ENCODE measurements at places on chromosomes 11 and 22.
A peak's percentile ranks its signal among the peaks of the same experiment; 100 is the strongest.

- DNase-seq, result no peak
Observed at GRCh38 chr11:116855413-116855812, 18.0 kb upstream of the APOA1 start.

- DNase-seq, result peak; percentile 84
Observed at GRCh38 chr22:29394931-29395581, 6.7 kb upstream of the AP1B1 start.

- DNase-seq, result no peak
Observed at GRCh38 chr11:133733631-133734030, 111.7 kb downstream of the SPATA19 start.

- DNase-seq, result no peak
Observed at GRCh38 chr11:119210050-119210449, 3.9 kb downstream of the CBL start.

- peak; percentile 63 for DNase-seq
Observed at GRCh38 chr11:44110231-44110679, 14.8 kb downstream of the EXT2 start.

DNA sequence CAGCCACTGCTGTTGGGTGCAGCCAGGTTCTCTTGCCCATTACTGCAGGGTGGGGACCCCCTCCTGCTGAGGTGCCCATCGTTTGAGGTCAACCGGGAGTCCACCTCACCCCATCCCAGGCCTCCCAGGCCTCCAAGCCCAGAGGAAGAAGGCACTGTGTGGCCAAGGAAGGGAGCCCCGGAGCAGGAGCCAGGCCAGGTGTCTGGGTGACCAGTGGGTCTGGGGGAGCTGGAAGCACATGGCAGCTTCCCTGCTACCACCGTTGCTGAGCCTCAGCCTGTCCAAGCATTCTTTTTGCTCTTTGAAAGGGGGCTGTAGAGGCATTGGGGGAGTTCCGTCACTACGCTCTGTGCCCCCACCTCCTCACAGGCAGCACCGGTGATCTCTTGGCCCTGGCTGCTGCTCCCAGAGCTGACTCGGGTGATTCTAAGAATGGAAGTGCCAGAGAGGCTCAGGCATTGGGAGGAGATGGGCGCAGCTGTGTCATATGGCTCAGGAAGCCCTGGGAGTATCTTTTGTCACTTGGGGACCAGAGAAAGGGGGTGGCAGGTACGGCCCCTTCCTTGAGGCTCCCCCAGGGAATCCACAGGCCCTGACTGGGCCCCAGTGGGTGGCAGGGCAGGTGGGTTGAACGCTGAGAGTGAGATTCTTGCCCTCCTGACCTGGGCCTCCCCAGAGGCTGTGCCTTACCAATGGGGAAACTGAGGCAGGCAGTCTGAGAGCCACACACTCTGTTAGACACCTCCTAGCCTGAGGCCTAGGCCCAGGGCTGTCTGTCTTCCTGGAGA lies 1.9 kb downstream of the SEPTIN5 start:
- no peak for DNase-seq

DNA sequence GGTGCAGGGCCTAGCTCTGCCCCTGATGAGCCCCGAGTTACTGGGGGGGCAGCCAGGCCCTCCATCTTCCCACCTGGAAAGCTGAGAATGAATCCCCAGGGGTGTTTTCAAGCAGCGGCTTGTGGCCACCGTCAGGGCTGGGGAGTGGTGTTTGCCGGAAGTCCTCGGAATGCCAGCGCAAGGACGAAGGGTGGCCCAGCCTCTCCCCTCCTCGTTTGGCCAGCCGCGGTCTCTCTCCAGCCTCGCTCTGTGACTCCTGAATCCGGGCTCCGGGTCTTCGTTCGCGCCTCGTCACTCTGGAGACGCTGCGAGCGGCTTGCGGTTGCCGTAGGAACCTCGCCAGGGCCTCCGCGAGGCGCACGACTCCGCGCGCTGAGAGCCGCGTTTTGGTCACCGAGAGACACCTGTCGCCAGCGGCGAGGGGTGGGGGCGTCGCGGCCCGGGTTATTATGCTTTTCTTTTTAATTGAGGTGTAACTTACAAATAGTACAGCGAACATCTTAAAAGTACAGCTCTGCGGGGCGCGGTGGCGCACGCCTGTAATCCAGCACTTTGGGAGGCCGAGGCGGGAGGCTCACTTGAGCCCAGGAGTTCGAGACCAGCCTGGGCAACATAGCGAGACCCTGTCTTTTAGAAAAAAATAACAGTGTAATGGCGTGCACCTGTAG lies 6.3 kb upstream of the KDELR3 start:
- DNase-seq, result peak; percentile 83

GRCh38 chr11:132126973-132127899 lies 756.8 kb downstream of the NTM start:
- peak; percentile 92 for DNase-seq

DNA sequence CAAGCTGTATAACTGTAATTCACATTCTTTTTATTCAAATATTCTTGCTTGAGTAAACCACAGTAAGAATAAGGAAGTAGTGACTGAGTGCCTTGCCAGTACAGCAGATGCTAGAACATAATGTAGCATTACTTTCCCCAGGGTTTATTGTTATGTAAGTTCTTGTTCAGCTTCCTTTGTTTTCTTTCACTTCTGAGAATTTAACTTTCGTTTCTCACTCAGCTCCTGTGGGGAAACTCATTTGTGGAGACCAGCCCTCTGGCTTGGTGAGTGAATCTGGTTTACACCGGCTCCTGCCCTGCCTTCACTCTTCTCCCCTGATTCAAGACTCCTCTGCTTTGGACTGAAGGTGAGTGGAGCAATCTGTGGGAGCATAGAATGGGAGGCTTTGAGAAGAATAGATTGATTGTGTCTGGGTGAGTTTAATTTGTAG lies at the start of gene TRIM22:
TRIM22 (plus strand) TSS at position 240 of the 433 bp plus-strand sequence. CDS start 6,443 bp downstream, outside the sequence.
- DNase-seq, result peak; percentile 70

DNA sequence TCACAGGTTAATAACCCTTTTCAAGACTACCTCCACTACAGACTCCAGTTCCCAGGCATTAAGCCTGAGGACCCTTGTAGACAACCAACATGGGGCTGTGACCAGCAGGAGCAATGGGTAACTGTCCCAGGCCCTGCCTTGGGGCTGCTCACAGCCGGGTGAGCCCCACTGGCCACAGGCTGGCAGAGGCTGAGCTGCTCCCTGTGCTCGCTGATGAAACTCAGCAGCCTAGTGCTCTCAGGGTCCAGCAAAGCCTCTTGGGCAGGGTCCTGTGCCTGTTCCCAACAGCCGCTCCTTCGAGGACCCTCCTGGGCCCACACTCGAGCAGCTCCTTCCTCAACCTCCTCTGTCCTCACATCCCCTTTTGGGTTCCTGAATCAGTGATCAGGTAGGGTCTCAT lies 99.8 kb downstream of the VPREB1 start:
- DNase-seq, result no peak

- no peak for DNase-seq
Observed at GRCh38 chr11:111077530-111078322, 167.8 kb upstream of the POU2AF2 start.

DNA sequence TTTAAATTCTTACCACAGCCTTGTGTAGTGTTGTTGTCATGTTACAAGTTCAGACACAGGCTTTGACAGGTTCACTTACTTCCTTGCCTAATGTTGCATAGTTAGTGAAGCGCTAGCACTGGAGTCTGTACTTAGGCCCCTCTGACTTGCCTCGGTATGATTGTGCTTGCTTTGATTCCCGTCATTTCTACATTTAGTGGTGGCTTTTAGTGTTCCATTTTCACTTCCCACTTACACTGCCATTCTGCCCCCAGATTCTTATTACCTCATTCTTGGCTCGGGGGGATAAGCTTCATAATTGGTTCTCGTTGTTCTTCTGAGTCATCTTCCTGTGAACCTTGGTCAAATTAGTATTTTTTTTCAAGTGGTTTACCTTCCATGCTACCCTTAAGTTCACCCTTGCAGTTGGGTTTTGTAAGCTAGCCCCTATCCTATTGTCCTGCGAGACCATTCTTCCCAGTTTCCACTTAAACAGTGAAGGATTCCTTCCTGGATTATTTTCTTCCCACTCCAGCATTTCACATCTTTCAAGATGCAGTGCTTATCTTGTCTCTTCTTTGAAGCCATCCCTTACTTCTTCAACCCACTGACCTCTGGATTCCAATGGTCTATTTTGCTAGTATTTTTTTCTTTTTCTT lies 68.7 kb downstream of the DDX10 start:
- no peak for DNase-seq

GRCh38 chr11:253886-254270 lies 17.1 kb downstream of the PSMD13 start:
- DNase-seq, result no peak

- DNase-seq, result no peak
Observed at GRCh38 chr22:17775781-17776465, 1.7 kb upstream of the BID start.

- DNase-seq, result no peak
Observed at GRCh38 chr11:102473543-102473942, 21.0 kb upstream of the TMEM123 start.

DNA sequence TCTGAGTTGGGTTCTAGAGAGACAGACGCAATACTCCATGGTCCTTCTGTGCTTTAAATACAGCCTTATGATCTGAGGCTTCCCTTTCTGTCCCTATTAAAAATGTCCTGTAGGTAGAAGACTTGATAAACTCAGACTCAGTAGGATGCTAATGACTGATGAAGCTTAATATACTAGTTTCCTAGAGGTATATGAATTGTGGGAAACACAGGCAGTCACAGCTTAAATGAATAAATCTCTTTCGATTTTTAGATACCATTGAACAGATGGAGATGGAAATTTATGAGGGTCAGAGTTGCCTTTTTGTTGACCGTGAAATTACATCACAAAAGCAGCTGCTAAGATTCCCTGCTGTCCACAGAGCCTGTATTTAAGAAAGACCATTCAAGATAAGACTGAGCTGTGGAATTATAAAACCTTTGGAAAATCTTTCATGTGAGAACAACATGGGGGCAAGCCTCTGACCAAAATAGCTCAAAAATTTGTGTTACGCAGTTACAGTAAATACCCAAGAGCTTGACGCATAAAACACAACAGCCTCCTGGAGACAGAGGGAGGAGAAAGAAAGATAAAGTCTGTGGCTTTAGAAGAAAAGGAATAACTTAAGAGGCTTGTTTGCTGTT lies 172.3 kb downstream of the AASDHPPT start:
- no peak for DNase-seq

All from muscle of arm (tissue), 14 donors.